Activated CD4-positive, alpha-beta T cell treated with anti-CD3 and anti-CD28 coated beads for 1 hour (primary cell): ENCODE measurements at places on chromosomes 16 and 17.

- no peak for DNase-seq
These were observed 53.0 kb downstream of the SOCS3 start for GRCh38 chr17:78306913-78307312.

GRCh38 chr17:33944826-33945225, 310.3 kb upstream of the CCL2 start:
- DNase-seq = no peak

DNA sequence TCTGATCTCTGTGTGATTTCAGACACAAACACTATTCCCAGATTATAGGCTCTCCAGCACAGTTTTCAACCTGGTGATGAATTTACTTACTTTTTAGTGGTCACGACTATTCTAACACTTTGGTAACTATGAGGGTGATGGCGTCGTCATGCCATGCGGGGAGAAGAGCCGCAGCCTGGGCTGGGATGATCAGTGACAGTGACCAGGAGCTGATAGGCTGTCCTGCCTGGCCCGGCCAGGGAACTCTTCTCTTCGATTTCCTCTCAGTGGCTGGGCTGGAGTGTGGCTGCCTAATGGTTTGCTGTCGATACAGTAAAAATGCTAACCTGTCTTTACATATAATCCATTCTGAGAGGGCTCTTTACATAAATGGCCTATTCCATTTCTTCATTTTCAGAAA, 113.1 kb downstream of the IRX3 start:
- no peak for DNase-seq

DNA sequence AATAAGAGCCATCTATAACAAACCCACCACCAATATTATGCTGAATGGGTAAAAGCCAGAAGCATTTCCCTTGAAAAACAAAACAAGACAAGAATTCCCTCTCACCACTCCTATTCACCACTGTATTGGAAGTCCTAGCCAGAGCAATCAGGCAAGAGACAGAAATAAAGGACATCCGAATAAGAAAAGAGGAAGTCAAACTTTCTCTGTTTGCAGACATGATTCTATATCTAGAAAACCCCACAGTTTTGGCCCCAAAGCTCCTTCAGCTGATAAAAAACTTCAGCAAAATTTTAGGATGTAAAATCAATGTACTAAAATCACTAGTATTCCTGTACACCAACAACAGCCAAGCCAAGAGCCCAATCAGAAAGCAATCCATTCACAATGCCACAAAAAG, 271.8 kb upstream of the AXIN2 start:
- DNase-seq = no peak

DNA sequence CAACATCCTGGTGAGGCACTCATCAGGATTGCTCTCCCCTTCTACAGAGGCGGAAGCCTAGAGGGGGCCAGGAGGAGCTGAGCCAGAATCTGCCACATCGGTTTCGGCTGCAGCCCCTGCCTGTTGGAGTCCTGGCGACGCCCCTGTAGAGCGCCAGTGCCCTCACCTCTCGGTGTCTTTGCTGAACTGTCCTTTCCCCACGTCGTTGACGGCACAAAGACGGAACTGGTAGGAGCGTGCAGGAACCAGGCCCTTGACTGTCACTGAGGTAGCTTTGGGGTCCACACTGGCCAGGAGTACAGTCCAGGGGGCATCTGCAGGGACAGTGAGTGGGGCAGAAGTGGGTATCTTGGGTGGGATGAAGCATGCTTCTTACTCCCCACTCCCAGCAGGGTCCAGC, 110.3 kb upstream of the CDC42EP4 start:
- no peak for DNase-seq

DNA sequence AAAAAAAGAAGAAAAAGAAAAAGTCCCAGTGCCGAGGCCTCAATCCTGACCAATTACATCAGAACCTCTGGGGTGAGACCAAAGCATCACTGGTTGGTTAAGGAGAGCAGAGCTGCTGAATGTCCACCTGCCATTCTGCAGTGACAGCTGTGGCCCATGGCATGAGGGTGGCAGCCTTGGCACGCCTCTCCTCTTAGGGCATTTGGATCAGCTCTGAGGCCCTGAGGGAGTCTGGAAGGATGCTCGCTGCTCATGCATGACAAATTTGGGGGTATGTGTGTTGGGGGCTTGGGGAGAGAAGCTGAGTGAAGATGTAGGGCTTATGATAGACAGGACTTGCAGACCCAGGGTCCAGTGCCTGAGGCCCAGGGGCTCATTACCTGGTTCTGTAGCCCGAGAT, 26.3 kb downstream of the MYLK3 start:
- no peak for DNase-seq

- no peak for DNase-seq
These were observed 28.2 kb downstream of the TAC4 start for GRCh38 chr17:49819651-49820050.

- DNase-seq = no peak
These were observed 4.7 kb downstream of the PRR29 start for GRCh38 chr17:64002658-64003525.
